Activated T-helper 9 cell treated with anti-CD3 and anti-CD28 coated beads, Interleukin-2, amount 50 U/mL, for 16 hours (primary cell): ENCODE measurements at places on chromosomes 3 and 15.

GRCh38 chr15:83753872-83754493 is 100.1 kb downstream of the ADAMTSL3 start:
- DNase-seq, result no peak

DNA sequence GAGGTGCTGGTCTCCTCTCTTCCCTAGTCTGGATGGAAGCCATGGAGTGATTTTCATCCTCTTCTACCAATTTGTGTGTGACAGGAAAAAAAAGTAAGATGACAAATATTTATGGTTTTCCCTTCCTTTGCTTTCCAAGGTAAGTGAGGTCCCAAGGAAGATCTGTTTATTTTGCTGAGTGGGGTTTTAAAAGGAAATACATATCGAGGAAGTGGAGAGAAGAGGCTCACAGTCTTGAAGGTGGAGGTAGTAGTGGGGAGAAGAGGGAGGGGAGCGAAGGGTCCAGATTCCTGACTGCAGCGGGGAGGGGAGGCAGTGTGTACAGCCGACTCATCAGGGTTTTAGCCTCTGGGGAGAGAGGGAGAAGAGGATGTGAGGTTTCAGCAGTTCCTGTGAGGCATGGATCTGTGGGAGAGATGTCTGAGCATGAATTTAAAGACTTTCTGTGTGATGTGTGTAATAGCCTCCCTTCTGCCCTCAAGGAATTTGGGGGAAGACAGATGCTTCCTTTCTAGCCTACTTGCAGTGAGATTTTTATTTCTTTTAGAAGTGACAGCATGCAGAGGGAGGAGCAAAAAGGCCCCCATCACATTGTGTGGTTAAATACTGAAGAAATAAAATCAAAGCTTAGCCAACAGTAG is 272.4 kb downstream of the THRB start:
- no peak for DNase-seq

GRCh38 chr15:98616397-98616796 is 31.9 kb upstream of the IGF1R start:
- DNase-seq, result no peak

DNA sequence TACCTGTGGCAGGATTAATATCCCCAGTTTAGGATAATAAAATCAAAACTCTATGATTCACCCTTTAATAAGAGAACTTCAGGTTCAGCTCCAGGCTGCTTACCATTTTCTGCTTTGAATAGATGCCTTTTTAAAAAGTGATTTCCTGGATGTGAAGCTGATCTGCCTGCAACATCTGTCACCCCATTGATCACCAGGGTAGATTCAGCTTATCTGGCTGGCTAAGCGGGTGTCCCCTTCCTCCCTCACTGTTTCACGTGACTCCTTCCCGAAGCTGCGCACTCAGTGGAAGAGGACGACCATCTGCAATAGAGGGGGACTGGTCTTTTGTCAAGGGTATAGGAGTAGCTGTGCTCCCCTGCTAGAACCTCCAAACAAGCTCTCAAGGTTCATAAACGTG is 128.1 kb downstream of the IL1RAP start:
- DNase-seq, result no peak

- no peak for DNase-seq
These were observed 52.8 kb upstream of the UTS2B start for GRCh38 chr3:191383124-191383523.

- DNase-seq, result no peak
These were observed 384.8 kb upstream of the SEMA6D start for GRCh38 chr15:47332481-47332880.

- DNase-seq, result peak; percentile 19
These were observed 738 bp downstream of the YEATS2 start for GRCh38 chr3:183698318-183698751.

- DNase-seq, result no peak
These were observed 760.4 kb downstream of the NTRK3 start for GRCh38 chr15:87496109-87496508.

DNA sequence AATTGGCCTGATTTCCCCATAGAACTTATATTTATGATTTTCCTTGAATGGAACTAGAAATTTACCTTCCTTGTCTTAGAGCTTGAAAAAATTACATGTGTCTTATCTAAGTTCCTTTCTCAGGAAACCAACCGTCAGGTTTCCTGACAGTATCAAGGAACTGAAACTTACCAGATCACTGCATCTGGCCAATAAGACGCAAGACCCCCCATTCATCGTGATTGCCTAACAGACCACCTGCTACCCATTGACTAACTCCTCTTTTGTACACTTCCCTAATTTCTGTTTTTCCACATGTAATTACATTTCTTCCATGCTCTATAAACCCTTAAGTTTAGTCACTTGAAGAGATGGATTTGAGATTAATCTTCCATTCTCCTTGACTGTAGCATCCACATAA is 517.2 kb upstream of the CBLB start:
- DNase-seq, result no peak
